ENCODE measurements at places on chromosomes 7 and 10.
A peak's percentile ranks its signal among the peaks of the same experiment; 100 is the strongest.

DNA sequence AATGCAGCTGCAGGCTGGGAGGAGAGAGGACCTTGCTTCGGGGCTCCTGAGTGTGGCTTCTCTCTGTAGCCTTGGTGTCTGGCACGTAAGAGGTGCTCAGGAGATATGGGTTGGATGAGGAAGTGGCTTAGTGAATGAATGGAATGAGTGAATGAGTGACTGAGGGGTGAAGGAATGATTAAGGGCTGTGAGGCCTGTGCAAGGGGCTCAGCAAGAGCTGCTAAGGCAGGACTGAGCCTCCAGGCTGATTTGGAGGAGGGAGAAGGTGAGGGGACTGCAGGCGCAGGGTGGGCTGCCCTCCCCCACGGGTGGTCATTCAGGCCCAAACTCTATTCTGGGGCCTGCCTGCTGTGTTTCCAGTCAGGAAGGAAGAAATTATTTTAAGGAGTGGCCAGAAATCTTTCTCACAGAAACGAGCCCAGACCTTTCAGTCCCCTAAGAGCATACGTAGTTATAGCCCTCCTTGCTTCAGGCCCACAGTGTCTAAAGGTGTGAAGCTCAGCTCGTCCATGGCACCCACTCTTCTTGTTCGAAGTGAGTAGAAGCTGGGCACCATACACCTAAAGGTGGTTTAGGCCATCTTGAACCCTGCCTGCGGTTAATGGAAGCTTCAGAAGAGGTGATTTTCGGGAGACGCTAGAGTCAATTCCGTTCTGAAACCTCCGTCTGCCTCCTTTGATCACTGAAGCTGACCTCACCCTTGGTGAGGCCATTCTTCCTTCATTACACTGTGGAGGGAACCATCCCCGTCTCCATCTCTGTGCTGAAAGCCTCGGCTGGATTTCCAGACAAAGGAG, 49.5 kb upstream of the SAMD8 start:
- DNase-seq, result no peak

GRCh38 chr7:123637203-123637602, 18.5 kb upstream of the LMOD2 start:
- DNase-seq, result no peak

DNA sequence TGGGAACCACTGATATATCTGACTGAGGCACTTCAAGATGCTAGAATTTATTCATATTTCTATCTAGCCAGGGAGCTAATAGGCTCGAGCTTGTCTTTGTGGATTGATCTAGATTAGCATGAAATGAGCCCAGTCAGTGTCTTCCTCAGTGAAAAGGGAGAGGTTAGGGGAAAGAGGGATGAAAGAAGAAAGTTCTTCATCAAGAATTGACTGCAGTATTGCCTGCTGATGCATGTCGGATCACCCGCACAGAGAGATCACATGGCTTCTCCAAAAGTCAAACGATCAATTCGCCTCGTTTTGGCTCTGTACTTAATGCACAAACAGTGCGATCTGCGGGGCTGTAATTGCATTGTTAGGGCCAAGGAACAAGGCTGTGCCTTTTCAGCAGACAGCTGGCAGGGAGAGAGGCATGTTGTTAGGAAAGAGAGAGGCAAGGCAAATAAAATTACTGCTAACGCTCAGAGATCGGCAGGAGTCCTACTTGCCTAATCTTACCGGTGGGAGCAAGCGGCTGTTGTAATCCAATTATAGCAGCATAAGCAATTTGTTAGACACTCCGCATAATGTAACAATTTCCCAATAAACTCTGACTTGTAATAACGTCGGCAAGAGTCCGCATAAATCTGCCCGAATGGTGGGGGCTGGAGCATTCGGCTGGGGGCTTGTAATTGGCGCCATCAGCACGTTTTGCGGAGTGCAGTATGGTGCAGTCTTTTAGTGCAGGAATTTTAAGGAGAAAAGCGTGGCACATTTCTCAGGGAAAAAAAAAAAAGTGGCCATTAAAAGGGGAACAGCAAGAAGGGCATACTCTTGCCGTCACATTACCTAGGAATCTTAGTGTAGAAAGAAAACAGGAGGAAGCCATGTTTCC, 102.1 kb downstream of the POLL start:
- DNase-seq, result peak; percentile 22

- peak; percentile 65 for DNase-seq
Observed at GRCh38 chr10:86440874-86441843, 74.6 kb upstream of the GRID1 start.

DNA sequence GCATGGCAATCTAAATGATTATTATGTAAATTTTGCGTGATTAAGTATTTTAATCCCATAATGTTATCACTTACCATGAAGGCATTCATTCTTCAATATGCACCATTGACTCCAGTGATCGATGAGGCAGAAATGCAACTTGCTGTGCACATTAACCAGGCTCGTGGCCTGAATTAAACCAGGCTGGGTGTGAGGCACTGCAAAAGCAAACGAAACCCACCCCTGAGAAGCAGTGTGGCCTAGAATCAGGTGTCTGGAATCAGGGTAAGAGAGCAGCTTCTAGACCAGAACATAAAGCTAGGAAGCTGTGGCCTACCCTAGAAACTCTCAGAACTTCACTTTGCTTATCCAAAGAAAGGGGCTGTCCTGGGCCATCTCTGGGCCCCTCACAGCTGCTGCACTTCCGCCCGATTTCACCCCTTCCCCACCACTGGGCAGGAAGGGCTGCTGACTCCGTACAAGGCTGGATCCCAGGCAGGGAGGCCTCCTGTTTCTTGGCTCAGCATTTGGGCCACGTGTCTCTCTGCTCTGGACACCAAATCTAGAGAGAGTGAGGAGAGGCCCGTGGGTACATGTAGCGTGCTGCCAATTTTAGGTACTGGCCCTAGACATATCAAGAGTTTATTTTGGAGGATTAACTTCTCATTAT, 4.4 kb downstream of the PTPRE start:
- no peak for DNase-seq

GRCh38 chr10:5893321-5893720, 3.3 kb downstream of the FBH1 start:
- no peak for DNase-seq

DNA sequence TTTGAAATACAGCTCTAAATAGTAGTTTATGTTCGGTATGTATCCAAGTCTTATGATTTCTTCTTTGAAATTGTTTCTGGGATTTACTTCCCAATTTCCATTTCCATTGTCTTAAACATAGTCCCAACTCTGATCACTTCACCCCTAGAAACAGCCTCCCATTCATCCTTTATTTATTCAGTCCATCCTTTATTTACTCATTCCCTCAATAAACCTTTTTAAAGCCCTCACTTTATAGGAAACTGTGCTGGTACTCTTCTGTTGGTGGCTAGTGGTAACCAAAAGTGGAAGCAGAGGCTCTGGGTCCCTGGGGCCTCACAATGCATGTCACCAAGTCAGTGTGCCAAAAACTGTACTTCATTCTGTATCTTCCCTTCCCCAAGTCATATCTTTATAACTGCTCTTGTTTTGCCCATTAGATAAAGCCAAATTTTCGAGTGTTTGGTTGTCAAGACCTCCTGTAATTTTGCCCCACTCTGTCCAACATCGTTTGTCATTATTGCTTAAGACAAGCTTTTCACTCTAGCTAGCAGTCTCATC, 3.9 kb upstream of the EPC1 start:
- DNase-seq, result no peak

GRCh38 chr7:50994753-50995319, 212.1 kb upstream of the GRB10 start:
- no peak for DNase-seq
